Activated T-helper 1 cell treated with Interleukin-2 at 50 U/mL for 16 hours (primary cell): ENCODE measurements at places on chromosomes 16 and 17.

DNA sequence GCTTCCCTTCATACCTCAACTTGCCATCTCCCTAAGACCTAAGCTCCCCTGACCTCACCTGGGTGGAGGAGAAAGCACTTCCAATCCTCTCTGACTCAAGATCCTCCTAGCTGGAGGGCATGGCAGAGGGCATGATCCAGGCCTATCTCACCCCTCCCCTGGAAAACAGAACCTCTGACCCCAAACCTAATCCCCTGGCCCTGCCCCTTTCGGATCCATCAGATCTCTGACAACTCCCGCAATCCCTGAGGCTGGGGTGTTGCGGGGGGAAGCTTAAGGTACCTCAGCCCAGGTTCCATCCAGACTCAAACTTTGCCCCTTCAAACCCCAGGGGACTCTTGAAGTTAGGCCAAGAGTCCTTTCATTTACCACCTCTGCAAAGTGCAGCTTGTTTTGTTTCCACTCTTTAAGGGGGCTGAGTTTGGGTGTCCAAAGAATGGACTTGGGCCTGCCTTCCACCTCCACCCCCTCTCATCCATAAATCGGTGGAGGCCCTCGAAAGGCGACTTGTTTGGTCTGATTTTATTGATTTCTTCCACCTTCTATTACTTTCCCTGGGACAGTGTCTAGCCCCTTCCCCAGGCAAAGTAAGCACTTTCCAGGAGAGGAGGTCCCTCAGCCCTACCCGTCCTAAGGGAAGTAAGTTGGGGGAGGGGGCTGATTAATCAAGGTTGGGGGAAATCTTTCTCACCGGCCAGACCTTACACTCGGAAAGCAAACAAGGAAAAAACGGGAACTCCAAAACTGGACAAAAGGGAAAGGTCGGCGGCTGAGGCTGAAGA, 2.6 kb downstream of the EPOP start:
- no peak for DNase-seq

GRCh38 chr16:351804-352520, 561 bp downstream of the AXIN1 start:
- DNase-seq: peak; percentile 27

DNA sequence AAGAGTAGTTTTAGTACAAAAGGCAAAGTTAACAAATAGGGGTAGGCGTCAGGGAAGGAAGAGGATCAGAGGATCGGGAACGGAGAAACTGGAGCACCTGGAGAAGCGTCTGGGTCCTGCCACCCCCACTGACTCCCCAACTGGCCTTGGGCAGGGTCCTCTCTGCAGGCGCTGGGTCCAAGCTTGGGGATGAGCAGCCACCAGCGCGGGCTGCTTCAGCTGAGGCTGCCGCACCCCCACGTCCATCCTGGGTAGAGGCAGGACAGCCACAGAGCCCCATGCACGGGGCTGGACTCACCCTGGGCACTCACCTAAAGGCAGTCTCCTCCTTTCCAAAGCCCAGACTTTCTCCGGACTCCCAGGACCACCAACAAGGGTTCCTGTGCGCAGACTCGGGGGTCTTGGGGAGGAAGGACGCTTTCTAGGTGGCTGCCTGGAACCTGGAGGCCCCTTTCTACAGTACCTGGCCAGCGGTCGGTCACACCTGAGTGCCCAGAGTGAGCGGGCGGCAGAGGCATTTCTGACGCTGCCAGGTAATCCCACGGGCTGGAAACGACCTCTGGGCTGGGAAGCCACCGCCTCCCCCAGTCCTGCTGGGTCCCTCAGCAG, 1.1 kb downstream of the HS3ST6 start:
- DNase-seq: no peak

DNA sequence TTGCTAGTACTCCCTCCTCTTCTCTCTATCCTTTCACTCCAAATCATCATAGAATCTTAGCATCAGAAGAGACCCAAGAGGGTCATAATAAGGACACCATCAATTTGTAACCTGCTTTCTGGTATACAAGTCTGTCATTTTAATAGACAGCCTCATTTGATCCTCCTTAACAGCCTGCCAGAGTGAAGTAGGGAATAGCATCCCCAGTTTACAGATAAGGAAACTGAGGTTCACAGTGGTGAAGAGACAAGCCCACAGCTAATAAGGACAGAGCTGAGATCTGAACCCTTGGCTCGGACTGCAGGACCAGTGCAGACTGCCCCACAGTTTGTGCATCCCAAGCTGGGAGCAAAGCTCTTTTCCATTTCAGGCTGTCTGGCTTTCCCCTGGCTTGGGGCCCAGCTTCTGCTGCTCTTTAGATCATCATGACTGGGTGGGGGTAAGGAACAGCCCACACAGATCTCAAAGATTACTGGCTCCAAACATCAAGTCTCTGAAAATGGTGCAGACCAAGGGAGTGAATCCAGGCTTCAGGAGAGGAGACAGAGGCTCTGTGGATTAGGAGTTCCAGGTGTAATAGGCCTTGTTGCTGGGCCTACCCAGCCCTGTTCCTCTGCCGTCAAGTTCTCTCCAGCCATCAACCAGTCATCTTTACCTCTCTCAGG, 10.3 kb upstream of the IGFBP4 start:
- DNase-seq: no peak

DNA sequence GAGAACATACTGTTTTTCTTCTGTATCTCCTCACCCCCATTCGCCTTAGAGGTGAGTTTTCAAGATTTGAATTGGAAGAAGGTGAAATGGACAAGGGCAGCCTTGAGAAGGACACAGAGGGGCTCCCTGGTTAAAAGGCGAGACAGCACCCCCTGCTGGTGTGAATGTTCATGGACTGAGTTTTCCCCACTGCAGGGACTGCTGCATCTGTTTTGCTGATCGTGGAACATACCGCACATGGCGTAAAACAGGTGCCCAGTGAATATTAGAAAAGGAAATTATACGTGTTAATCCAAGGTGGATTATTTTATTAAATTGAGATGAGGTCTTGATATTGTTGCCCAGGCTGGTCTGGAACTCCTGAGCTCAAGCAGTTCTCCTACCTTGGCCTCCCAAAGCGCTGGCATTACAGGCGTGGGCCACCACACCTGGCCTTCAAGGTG, 54.5 kb downstream of the NDE1 start:
- DNase-seq: peak; percentile 50

DNA sequence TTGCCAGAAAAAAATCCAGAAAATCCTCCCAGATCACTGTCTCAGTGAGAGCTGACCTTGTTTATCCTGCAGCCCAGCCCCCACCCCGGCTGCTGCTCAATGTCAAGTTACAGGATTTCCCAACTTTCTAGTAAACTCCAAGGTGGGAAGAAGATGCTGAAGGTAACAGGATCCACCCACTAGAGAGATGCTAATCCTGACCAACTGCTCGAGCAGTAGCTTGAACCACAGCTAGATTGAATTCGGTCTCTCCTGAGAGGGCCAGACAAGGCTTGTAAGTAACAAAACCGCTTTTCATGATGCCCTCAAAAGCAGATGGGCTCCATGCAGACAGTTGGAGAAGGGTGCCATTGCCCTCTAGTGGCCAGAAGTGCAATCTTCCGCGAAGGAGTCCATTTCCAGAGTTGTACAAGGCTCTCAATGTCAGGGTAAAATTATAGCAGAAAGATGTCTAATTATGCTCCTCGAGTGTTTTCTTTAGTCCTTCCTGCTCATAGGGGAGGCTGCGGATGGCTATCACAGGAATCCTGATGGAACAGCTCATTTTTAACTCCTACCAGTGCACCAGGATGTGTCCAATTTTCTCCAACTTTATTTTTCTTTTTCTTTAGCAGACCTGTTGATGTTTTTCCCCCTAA, 3.9 kb downstream of the CDH11 start:
- DNase-seq: no peak
